ENCODE measurements at places on chromosomes 5 and 9. TPM values are rescaled to one million over a fixed set of nuclear protein-coding genes. Genes with fewer than 3 reads are reported as not detected.
A peak's percentile ranks its signal among the peaks of the same experiment; 100 is the strongest.

GRCh38 chr5:90549729-90550275 is 8.8 kb upstream of the ADGRV1 start:
- H3K4me3 ChIP-seq, result no peak overlapping the region
- no peaks in the 10 kb centered on the region for H3K36me3 ChIP-seq
- H3K4me1 ChIP-seq, result no peaks in the 10 kb centered on the region
- no peak overlapping the region for H3K27ac ChIP-seq
- peaks cover 6% of the 10 kb centered on the region for H3K27me3 ChIP-seq

DNA sequence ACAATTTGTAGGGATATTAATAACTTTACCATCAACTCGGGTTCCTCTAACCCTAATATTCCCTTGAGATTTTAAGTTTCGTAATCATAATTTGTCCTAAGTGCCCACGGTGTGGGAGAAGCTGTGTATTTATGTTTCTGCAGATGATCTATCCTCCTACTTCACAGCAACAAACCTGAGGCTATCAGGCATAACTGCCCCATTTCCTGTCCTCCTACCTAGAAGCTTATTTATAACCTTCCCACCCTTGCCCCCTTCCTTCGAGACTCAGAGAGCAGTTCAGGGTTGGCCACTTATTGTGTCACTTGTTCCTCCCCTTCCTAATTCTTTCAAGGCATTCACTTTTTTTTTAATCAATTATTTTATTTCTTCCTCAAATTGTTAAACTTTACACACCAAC is 29.6 kb upstream of the LCP2 start:
- no peaks in the 10 kb centered on the region for H3K27me3 ChIP-seq
- H3K36me3 ChIP-seq, result no peaks in the 10 kb centered on the region
- no peak overlapping the region for H3K27ac ChIP-seq
- DNase-seq, result no peak
- H3K4me1 ChIP-seq, result peaks cover 49% of the 10 kb centered on the region

DNA sequence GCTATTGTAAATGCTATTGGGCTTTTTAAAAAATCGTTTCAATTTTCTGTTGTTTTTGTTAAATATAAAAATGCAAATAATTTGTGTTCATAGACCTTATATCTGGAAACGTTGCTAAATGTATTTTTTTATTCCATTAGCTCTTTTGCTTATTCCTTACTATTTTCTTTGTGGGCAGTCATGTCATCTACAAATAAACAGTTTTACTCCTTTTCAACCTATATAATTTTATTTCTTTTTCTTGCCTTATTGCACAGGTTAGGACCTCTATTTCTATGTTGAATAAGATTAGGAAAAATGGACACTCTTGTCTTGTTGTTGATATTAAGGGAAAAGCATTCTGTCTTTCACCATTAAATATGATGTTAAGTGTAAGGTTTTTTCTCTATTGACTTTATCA is 348.8 kb downstream of the CWC27 start:
- no peak overlapping the region for H3K4me3 ChIP-seq
- no peaks in the 10 kb centered on the region for H3K4me1 ChIP-seq
- no peak overlapping the region for H3K27ac ChIP-seq
- H3K27me3 ChIP-seq, result no peaks in the 10 kb centered on the region
- DNase-seq, result no peak

GRCh38 chr9:87682085-87682484 is 43.8 kb upstream of the CTSL start:
- no peak overlapping the region for H3K4me3 ChIP-seq
- no peaks in the 10 kb centered on the region for H3K36me3 ChIP-seq
- no peak for DNase-seq
- no peaks in the 10 kb centered on the region for H3K27me3 ChIP-seq
- H3K27ac ChIP-seq, result no peak overlapping the region
- H3K4me1 ChIP-seq, result peaks cover 13% of the 10 kb centered on the region

Gene FCN2
- not detected for total RNA-seq

GRCh38 chr5:75651575-75652238 is 40.5 kb downstream of the ANKDD1B start:
- no peak for DNase-seq
- H3K36me3 ChIP-seq, result no peaks in the 10 kb centered on the region
- no peak overlapping the region for H3K27ac ChIP-seq
- no peak overlapping the region for H3K4me3 ChIP-seq

- no peak for DNase-seq
- H3K27ac ChIP-seq, result no peak overlapping the region
- H3K4me1 ChIP-seq, result no peaks in the 10 kb centered on the region
- no peaks in the 10 kb centered on the region for H3K27me3 ChIP-seq
- H3K4me3 ChIP-seq, result no peak overlapping the region
Observed at GRCh38 chr9:14263707-14264483, 50.0 kb downstream of the NFIB start.

DNA sequence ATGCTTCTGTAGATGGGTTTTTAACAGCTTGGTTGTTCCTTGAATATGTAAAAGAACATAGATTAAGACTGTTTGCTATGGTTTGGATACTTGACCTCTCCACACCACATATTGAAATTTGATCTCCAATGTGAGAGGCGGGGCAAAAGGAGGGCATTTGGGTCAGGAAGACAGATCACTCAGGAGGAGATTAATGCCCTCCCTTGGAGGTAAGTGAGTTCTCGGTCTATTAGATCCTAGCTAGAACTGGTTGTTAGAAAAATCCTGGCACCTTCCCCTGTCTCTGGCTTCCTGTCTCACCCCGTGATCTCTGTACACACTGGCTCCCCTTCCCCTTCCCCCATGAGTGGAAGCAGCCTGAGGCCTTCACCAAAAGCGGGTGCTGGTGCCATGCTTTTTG is 281.1 kb upstream of the ANKRD55 start:
- no peak overlapping the region for H3K27ac ChIP-seq
- no peak for DNase-seq
- no peak overlapping the region for H3K4me3 ChIP-seq
- H3K4me1 ChIP-seq, result peaks cover 4% of the 10 kb centered on the region

Gene SPINK7
- total RNA-seq, result not detected

- H3K27me3 ChIP-seq, result no peaks in the 10 kb centered on the region
- DNase-seq, result no peak
- no peak overlapping the region for H3K4me3 ChIP-seq
- H3K4me1 ChIP-seq, result no peaks in the 10 kb centered on the region
- no peak overlapping the region for H3K27ac ChIP-seq
- H3K36me3 ChIP-seq, result no peaks in the 10 kb centered on the region
Observed at GRCh38 chr9:120383999-120384924, 195.7 kb downstream of the CDK5RAP2 start.

DNA sequence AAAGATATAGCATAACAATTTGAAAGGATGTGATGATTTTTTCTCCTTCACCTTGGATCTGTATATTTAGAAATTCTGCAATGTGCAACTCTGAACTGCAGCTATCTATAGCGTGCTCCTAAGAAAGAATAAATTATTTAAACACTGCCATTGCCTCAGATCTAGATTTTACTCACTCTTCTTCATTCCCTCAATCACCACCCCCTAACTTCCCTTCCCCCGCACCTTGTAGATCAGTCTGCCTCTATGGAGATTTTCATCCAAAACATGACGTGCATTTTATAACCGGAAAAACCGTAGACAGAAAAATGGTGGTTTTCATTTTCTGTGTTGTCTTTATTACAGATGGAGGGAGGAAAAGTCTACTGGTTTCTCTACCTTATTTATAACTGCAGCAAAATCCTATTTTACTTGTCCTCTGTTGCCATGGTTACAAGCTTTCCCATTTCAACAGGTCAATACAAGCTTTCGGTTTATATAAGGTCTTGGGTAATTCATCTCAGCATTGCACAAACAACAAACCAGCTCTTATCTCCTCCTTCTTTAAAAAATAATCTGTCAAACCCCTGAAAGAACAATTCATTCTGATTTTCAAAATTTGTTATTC is 480.0 kb downstream of the TAF11L14 start:
- H3K27me3 ChIP-seq, result no peaks in the 10 kb centered on the region
- no peak for DNase-seq
- no peaks in the 10 kb centered on the region for H3K36me3 ChIP-seq
- no peak overlapping the region for H3K27ac ChIP-seq
- H3K4me1 ChIP-seq, result no peaks in the 10 kb centered on the region

- no peak overlapping the region for H3K27ac ChIP-seq
- DNase-seq, result no peak
- no peak overlapping the region for H3K4me3 ChIP-seq
- no peaks in the 10 kb centered on the region for H3K27me3 ChIP-seq
- H3K4me1 ChIP-seq, result no peaks in the 10 kb centered on the region
Observed at GRCh38 chr5:124866355-124867136, 120.1 kb upstream of the ZNF608 start.

Gene ADCY2
- total RNA-seq, result not detected

Gene TERT
- total RNA-seq, result 0.87 TPM

Gene ZNF354C
- total RNA-seq, result 3.8 TPM

Gene SV2C
- total RNA-seq, result 0.03 TPM

- H3K36me3 ChIP-seq, result no peaks in the 10 kb centered on the region
- no peak for DNase-seq
- no peaks in the 10 kb centered on the region for H3K4me1 ChIP-seq
- H3K27me3 ChIP-seq, result no peaks in the 10 kb centered on the region
Observed at GRCh38 chr5:57559110-57559635, 76.6 kb upstream of the ACTBL2 start.

- no peaks in the 10 kb centered on the region for H3K36me3 ChIP-seq
- no peak overlapping the region for H3K4me3 ChIP-seq
- no peaks in the 10 kb centered on the region for H3K27me3 ChIP-seq
- DNase-seq, result no peak
- no peak overlapping the region for H3K27ac ChIP-seq
Observed at GRCh38 chr9:83935276-83935935, 14.2 kb upstream of the KIF27 start.

DNA sequence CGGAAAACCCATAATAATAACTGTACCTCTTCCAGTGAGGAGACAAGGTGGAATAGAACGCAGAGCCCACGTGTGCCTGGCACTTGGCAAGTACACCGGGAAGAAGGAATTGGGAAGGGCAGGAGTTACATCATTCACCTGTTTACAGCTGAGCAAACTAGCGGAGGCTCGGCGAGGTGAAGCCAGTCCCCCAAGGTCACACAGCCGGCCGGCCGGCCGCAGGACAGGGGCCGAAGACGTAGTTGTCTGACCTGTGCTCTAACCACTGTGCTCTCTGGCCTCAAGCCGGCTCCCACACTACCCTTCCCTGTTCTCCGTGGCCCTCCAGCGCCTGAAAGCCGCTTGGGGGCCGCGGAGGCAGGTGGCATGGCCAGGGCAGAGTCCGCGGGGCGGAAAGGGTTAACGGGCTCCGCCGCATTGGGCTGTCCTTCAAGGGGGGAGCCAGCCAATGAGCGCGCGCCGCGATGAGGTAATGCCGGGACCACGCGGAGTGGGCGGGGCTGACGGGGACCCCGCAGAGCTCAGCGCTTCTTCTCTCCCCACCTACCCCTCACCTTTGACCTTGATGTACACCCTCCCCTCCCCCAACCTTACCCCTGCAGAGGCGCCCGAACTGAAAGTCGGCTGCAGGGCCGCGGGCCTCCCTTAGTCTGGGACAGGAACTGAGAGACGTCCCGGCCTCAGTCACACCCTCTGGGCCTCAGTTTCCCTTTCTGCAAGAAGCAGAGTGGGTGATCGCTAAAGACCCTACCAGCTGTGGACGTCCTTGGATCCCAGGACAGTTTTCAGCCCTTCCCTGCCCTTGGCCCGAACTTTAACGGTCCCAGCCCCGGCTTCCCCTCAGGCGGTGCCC is 125.1 kb downstream of the C9orf50 start:
- no peaks in the 10 kb centered on the region for H3K27me3 ChIP-seq
- no peaks in the 10 kb centered on the region for H3K36me3 ChIP-seq
- DNase-seq, result peak; percentile 71
- peak overlapping the region; percentile 79 for H3K4me3 ChIP-seq
- H3K27ac ChIP-seq, result peak overlapping the region; percentile 35

DNA sequence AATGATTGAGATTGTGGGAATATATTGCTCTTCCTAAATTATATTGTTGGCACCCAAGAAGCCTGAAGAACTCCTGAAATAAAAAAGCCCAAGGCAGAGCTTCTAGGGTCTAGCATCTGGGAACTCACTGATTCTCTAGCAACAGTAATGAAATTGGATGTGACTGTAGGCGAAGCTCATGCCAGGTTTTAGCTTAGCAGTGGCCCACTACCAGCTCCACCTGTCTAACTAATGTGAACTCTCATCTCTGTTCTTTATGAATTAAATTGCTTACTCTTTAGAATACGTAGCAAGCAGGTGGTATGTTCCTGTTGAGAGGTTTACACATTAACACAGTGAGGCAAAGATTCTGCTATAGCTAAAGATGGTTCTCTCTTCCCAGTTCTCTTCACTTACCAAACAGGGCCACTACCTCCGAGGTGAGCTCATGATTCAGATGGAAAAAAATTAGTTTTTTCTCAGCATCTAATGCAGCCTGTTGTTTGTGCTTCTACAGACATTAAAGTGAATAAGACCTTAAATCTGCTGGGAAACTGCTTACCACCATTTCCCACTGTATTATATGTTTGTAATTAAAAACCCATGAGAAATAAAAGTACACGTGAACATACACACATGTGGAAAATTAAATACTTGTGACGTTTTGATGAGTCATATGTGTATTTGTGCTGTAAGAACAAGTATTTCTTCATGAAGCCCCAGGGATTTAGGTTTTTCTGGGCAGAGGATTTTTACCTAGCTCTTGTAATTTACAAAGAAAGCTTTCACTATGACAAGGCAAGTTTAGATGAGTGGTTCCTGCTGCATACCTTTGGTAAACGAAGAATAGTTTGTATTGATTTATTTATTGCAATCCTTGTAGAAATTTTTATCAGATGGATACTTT is 360.1 kb downstream of the KDM4C start:
- H3K4me1 ChIP-seq, result peaks cover 5% of the 10 kb centered on the region
- peaks cover 11% of the 10 kb centered on the region for H3K36me3 ChIP-seq
- DNase-seq, result no peak
- H3K4me3 ChIP-seq, result no peak overlapping the region
- no peaks in the 10 kb centered on the region for H3K27me3 ChIP-seq
- no peak overlapping the region for H3K27ac ChIP-seq

DNA sequence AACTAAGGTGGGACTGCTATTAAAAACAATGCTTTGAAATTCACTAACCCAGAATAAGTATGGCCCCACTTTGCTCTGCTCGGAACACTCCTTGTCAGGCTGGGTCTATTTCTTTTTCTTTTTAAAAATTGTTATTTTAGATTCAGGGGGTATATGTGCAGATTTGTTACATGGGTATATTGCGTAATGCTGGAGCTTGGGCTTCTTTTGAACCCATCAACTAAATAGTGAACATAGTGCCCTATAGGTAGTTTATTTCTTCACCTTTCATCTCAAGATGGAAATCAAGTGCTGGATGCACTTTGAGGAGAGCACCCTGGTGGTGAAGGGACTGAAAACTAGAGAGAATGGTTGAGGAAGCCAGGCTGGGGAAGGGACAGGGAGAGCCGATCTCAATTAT is 51.0 kb downstream of the GLRA1 start:
- DNase-seq, result no peak
- H3K27ac ChIP-seq, result no peak overlapping the region
- H3K4me3 ChIP-seq, result no peak overlapping the region
- no peaks in the 10 kb centered on the region for H3K4me1 ChIP-seq

DNA sequence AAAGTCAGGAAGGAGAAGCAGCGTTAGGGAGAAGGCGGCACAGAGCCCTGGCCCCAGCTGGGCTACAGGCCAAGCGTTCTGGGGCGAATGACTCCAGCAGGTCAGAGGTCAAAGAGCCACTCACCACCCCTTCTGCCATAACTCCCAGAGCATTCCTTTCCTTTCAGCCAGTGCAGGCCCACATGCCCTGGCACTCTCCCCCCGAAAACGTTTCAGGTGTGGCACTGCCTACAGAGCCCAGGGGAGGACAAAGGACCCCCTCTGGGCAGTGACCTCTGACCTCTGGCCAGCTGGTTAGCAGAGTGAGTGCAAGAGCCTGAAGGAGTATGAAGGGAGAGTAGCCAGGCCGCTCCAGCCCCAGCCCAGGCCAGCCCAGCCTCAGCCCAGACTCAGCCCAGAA is 4.9 kb downstream of the ABCA2 start:
- no peak overlapping the region for H3K27ac ChIP-seq
- H3K27me3 ChIP-seq, result no peaks in the 10 kb centered on the region
- H3K4me3 ChIP-seq, result no peak overlapping the region
